ENCODE measurements at places on chromosomes 7 and 10.

DNA sequence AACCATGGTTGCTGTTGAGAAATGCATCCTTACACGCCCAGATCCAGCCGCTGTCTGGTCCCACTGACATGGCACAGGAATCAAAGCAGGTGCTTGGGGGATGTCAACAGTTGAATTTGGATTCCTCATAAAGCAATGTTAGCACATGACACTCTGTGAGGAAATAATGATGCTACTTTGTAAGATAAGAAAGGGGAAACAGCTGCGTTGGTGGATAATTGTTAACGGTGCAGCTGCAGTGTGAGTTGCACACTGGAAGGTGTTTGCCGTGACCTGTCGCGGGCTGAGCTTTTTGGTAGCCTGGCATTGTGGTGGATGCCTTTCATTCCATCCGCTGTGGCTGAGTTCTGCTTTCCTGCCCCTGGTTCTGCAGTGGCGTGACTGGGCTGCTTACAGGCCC, 113.9 kb downstream of the MGMT start:
- DNase-seq, result no peak

- DNase-seq, result no peak
Measured at GRCh38 chr7:105250706-105251105, 138.0 kb downstream of the SRPK2 start.

GRCh38 chr10:101614663-101615524, 26.8 kb downstream of the DPCD start:
- no peak for DNase-seq

- DNase-seq, result no peak
Measured at GRCh38 chr7:16264823-16265804, 156.2 kb downstream of the CRPPA start.

- no peak for DNase-seq
Measured at GRCh38 chr7:36300696-36301350, 88.8 kb upstream of the ANLN start.

Measured in stimulated activated CD4-positive, alpha-beta T cell treated with anti-CD3 and anti-CD28 coated beads, Interleukin-2, amount 100 ng/mL, for 48 hours (primary cell).